Ascending aorta (tissue), 2 donors: ENCODE measurements at places on chromosomes 16 and 17. TPM values are rescaled to one million over a fixed set of nuclear protein-coding genes. Genes with fewer than 3 reads are reported as not detected.

- no peak overlapping the region for H3K27ac ChIP-seq
- no peak overlapping the region for H3K4me3 ChIP-seq
- no peaks in the 10 kb centered on the region for H3K4me1 ChIP-seq
- no peaks in the 10 kb centered on the region for H3K36me3 ChIP-seq
- no peaks in the 10 kb centered on the region for H3K27me3 ChIP-seq
These were observed 23.0 kb downstream of the TSPOAP1 start for GRCh38 chr17:58305626-58306025.

GRCh38 chr17:79959042-79959441 is 76.6 kb downstream of the TBC1D16 start:
- no peak overlapping the region for H3K4me3 ChIP-seq
- no peak for DNase-seq
- no peak overlapping the region for H3K27ac ChIP-seq
- no peaks in the 10 kb centered on the region for H3K36me3 ChIP-seq
- no peaks in the 10 kb centered on the region for H3K27me3 ChIP-seq

DNA sequence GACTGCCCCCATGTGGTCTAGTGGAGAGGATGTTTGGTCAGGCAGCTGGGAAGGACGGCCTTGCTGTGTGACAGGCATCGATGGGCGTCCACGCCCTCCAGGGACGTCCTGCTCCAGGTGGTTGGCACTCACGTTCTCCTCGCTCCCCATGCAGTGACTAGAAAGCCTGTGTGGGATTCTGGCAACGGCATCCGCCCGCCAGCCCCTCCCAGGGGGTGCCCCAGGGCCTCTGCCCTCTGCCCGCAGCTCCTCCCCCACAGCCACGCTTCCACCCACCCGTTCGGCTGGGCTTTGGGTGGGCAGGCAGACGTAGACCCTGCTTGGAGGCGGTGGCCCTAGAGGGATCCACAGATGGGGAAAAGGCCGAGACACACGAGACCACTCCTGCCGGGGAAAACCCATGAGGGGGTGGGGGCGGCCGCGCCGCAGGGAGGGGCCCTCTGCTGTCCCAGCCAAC is 4.7 kb upstream of the IL17C start:
- no peaks in the 10 kb centered on the region for H3K4me1 ChIP-seq
- no peak overlapping the region for H3K27ac ChIP-seq
- H3K4me3 ChIP-seq: peak overlapping the region; percentile 63
- H3K36me3 ChIP-seq: peaks cover 37% of the 10 kb centered on the region
- no peak for DNase-seq

DNA sequence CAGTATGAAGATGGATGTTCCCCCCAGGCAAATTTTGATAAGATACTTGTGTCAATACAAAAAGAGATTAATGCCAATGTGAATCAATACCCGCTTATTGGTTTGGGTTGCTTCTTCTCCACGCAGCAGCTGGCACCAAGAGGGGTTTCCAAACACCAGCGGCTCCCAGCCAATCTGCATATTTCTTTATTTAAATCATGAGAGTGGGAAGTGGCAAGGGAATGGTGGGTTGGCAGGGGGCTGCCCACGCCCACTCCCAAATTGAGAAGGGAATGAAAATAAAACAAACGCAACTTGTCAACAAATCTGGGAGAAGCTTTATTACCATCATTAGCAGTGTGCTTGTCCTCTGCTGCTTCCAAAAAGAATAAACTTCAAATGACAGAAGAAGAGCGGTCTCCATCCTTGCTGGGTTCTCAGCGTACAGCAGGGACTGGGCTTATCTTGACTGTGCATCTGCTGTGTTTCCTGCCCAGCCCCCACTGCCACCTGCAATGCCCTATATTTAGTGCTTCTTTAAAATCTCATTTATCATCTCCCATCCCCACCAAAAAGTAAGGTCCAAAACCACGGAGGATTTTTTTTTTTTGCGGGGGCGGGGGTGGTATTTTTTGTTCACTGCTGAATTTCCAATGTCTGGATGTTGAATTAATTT is 34.9 kb upstream of the C16orf78 start:
- no peaks in the 10 kb centered on the region for H3K27me3 ChIP-seq
- no peak overlapping the region for H3K4me3 ChIP-seq
- no peak for DNase-seq
- no peaks in the 10 kb centered on the region for H3K36me3 ChIP-seq

- H3K4me3 ChIP-seq: no peak overlapping the region
- no peaks in the 10 kb centered on the region for H3K36me3 ChIP-seq
- H3K4me1 ChIP-seq: peaks cover 2% of the 10 kb centered on the region
- DNase-seq: no peak
These were observed 21.1 kb upstream of the NSMCE1 start for GRCh38 chr16:27289669-27290068.

GRCh38 chr17:28047806-28048205 is 5.3 kb downstream of the NLK start:
- no peak for DNase-seq
- no peak overlapping the region for H3K27ac ChIP-seq
- H3K4me1 ChIP-seq: peaks cover 9% of the 10 kb centered on the region
- no peak overlapping the region for H3K4me3 ChIP-seq

DNA sequence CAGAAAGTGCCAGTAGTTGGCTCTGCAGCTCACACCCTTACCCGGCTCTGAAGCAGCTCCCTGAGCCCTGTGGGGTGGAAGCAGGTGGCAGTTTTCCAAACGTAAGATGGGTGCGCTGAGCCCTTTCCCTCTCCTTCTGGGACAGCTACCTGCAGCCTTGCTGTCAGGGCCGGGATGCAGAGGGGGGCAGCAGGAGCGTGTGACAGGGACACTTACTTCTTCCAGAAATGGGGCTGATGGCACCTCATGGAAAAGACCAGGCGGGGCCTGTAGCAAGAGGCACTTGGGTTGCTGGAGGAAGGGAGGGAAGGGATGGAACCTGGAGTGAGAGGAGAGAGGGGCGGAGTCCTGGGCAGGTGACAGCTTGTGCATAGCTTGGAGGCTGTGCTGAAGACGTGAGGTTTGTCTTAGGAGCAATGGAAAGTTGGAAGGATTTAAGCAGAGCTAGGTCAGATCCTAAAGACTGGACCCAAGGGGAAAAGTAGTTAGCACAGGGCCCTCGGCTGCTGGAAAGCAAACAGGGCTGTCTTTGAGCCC is 216.8 kb upstream of the RPL38 start:
- no peaks in the 10 kb centered on the region for H3K36me3 ChIP-seq
- no peak overlapping the region for H3K27ac ChIP-seq
- no peaks in the 10 kb centered on the region for H3K4me1 ChIP-seq
- no peaks in the 10 kb centered on the region for H3K27me3 ChIP-seq

- DNase-seq: no peak
- no peak overlapping the region for H3K4me3 ChIP-seq
- H3K4me1 ChIP-seq: no peaks in the 10 kb centered on the region
- H3K36me3 ChIP-seq: peaks cover 26% of the 10 kb centered on the region
- no peaks in the 10 kb centered on the region for H3K27me3 ChIP-seq
- H3K27ac ChIP-seq: no peak overlapping the region
These were observed 110.3 kb downstream of the BANP start for GRCh38 chr16:88061346-88062110.

- H3K4me1 ChIP-seq: no peaks in the 10 kb centered on the region
- no peaks in the 10 kb centered on the region for H3K36me3 ChIP-seq
- no peaks in the 10 kb centered on the region for H3K27me3 ChIP-seq
- no peak for DNase-seq
These were observed 22.2 kb upstream of the ADAMTS18 start for GRCh38 chr16:77457046-77457445.

DNA sequence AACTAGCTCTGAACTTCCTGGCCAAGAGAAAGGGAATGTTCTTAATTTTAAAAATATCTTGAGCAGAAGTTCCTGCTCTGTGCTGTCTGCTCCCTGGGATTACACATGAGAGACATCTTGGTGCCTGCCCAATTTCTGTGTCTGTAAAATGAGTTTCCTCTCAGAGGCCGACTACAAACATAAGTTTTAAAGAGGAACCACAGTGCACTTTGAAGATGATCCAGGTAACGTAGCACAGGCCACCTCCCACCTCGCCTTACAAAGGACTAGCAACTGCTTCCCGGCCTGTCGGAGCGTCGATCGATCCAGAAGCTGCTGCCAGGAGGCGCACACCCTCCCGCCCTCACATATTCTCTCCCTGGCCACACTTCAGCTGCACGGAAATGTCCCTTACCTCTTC is 55.0 kb upstream of the ATP2A3 start:
- no peaks in the 10 kb centered on the region for H3K27me3 ChIP-seq
- H3K4me3 ChIP-seq: no peak overlapping the region
- no peak overlapping the region for H3K27ac ChIP-seq
- no peak for DNase-seq
- peaks cover 100% of the 10 kb centered on the region for H3K36me3 ChIP-seq

- no peak overlapping the region for H3K4me3 ChIP-seq
- H3K4me1 ChIP-seq: peaks cover 16% of the 10 kb centered on the region
- no peaks in the 10 kb centered on the region for H3K27me3 ChIP-seq
- H3K27ac ChIP-seq: peak overlapping the region; percentile 93
- no peaks in the 10 kb centered on the region for H3K36me3 ChIP-seq
These were observed 5.0 kb upstream of the NXPH3 start for GRCh38 chr17:49570540-49571242.

DNA sequence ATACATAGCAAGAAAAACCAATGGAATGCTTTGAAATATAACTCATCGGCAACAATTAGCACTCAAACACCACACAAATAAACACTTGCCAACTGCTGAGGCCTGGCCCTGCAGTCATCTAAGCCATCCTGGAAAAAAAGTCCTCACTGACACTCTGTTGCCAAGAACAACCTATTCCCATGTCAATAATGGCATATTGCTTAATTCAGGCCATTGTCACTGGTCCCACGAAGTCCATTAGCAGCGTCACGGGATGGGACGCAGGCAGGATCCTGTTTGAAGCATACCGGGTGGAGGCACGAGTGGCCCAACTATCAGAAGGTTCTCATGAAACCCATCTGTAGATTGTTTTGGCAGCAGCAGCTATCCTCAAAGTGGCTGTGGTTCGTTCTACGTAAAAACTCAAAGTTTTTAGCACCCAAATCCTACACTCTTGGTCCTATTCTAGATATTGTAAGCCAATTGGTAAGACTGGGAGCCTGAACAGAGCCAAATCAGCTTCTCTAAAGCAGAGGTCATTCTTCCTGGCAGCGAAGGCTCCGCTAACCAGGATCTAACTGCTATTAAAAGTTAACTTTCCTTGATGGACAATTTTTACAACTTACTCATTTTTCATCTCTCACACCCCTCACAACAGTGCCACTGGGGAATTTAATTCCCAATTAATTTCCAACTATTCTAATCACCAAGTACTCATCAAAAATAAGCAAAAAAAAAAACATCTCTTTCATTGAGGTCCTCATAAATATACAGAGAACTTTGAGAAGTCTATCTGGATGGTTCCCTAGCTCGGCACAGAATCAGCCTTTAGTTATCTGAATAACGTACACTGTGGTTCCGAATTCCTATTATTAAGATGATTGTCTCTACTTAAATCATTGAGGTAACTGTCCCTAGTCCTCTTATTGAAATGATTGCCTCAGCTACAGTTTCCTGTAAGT is 91.5 kb downstream of the ZFHX3 start:
- peaks cover 26% of the 10 kb centered on the region for H3K36me3 ChIP-seq
- DNase-seq: no peak
- no peaks in the 10 kb centered on the region for H3K27me3 ChIP-seq
- peaks cover 11% of the 10 kb centered on the region for H3K4me1 ChIP-seq
- no peak overlapping the region for H3K4me3 ChIP-seq

DNA sequence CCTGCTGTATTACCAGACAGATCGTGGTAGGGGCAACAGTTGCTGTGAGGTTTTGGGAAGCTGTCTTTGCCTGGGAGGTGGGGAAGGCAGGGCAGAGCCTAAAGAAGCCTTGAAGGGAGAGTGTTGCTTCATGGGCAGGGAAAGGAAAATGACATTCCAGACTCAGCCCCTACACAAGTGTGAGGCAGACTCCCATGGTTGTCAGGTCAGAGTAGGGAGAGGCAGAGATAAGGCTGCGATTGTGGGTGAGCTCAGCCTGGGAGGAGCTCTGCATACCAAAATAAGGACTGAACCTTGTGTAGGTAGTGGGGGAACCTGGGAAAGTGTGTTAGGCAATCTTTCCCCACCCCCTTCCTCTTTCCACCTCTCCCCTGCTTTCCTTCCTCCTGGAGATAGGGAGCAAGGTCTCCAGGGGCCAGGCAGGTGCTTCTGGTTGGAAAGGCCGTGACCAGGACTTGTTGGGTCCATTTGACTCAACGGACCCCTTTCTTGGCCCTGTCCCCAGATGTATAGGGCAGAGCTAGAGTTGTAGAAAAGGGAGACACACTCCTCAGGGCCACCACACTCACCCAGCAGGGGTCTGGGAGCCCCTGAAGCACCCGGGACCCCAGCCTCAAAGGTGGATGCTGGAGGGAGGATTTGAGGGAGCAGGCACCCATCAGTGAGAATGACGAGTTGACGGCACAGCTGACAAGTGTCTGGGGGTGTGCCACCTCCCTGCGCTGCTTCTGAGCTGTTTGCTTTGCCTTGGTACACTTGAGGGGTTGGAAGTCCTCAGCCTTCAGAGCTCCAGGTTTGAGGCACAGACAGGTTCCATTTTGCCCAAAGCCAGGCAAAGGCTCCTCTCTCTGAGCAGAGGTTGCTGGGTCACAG is 18.5 kb upstream of the TOB1 start:
- DNase-seq: peak; percentile 41
- no peaks in the 10 kb centered on the region for H3K36me3 ChIP-seq
- no peak overlapping the region for H3K4me3 ChIP-seq
- H3K27ac ChIP-seq: no peak overlapping the region
- H3K4me1 ChIP-seq: no peaks in the 10 kb centered on the region

- no peak overlapping the region for H3K27ac ChIP-seq
- H3K36me3 ChIP-seq: no peaks in the 10 kb centered on the region
- H3K27me3 ChIP-seq: no peaks in the 10 kb centered on the region
- peaks cover 10% of the 10 kb centered on the region for H3K4me1 ChIP-seq
- H3K4me3 ChIP-seq: no peak overlapping the region
- no peak for DNase-seq
These were observed 52.4 kb downstream of the CYTH1 start for GRCh38 chr17:78729641-78730040.

GRCh38 chr17:57937492-57937891 is 17.7 kb downstream of the CUEDC1 start:
- DNase-seq: no peak
- no peak overlapping the region for H3K4me3 ChIP-seq
- H3K36me3 ChIP-seq: no peaks in the 10 kb centered on the region
- no peaks in the 10 kb centered on the region for H3K27me3 ChIP-seq
- no peak overlapping the region for H3K27ac ChIP-seq

- H3K4me3 ChIP-seq: peak overlapping the region; percentile 60
- no peaks in the 10 kb centered on the region for H3K36me3 ChIP-seq
- H3K4me1 ChIP-seq: peaks cover 2% of the 10 kb centered on the region
- no peak for DNase-seq
- no peaks in the 10 kb centered on the region for H3K27me3 ChIP-seq
These were observed 471.6 kb downstream of the SOX9 start for GRCh38 chr17:72592242-72592966.

Gene CCDC43
- total RNA-seq: 2.6 TPM

Gene TMEM235
- total RNA-seq: not detected

Gene C1QTNF8
- not detected for total RNA-seq

Gene EMP2
- total RNA-seq: 49.2 TPM

Gene MT3
- total RNA-seq: not detected

Gene MMP28
- total RNA-seq: 44.6 TPM

Gene BOLA2B
- 643 TPM for total RNA-seq

Gene TRPV3
- total RNA-seq: 0.11 TPM
